AG04450 (cell line): ENCODE measurements at places on chromosomes 1 and 21. TPM values are rescaled to one million over a fixed set of nuclear protein-coding genes. Genes with fewer than 3 reads are reported as not detected.

DNA sequence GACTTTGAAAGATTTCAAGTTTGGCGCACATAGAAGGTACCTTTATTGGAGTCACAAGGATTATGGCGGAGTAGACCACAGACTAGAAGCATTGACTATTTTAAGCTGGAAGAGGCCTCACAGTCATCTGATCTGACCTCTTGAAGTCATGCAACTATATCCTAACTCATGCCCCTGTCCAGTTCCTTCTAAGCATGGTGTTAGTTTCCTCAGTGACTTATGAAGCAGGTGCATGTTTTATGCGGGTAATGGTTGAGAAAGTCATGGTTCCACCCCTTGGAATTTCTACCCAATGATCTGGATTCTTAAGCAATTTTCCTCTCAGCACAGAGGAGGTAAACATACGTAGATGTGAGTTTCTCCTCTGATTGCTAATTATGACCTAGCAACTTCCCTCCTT, 11.7 kb downstream of the OLFML3 start:
- no peak for DNase-seq

DNA sequence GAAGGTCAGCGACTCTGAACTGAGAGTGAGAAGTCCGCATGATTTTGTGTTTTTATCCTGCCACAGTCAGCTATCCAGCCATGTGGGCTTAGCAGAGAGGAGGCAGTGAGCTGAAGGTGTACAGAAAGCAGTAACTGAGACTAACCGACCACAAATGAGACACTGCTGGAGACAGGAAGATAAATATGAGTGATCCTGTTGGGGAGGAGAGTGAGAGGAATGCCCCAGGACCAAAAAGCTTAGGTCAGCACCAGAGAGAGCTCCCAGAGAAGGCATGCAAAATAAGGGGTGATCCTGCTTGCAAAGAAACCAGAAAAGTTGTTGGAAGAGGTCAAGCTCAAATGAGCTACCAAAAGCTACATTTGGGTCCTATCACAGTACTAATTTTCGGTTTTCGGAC, 63.7 kb downstream of the HLCS start:
- no peak for DNase-seq

GRCh38 chr1:236914375-236914774, 89.9 kb downstream of the MT1HL1 start:
- no peak for DNase-seq

GRCh38 chr1:203622486-203622885, 4.1 kb upstream of the ATP2B4 start:
- no peak for DNase-seq

GRCh38 chr1:16926491-16927073, 4.9 kb downstream of the CROCC start:
- no peak for DNase-seq

- DNase-seq: no peak
Measured at GRCh38 chr1:87888446-87888845, 559.8 kb downstream of the LMO4 start.

GRCh38 chr1:176098560-176098959, 108.5 kb downstream of the COP1 start:
- DNase-seq: no peak

CD1C gene
- polyA plus RNA-seq: not detected in 2 replicates
